Testis (tissue), 5 donors: ENCODE measurements at places on chromosomes 11 and 22.
A peak's percentile ranks its signal among the peaks of the same experiment; 100 is the strongest.

GRCh38 chr11:132716037-132716436 lies 816.3 kb downstream of the OPCML start:
- no peak for DNase-seq

GRCh38 chr11:94330789-94331188 lies 26.4 kb downstream of the IZUMO1R start:
- DNase-seq = no peak

GRCh38 chr11:114847306-114847975 lies 169.1 kb downstream of the NXPE2 start:
- no peak for DNase-seq

DNA sequence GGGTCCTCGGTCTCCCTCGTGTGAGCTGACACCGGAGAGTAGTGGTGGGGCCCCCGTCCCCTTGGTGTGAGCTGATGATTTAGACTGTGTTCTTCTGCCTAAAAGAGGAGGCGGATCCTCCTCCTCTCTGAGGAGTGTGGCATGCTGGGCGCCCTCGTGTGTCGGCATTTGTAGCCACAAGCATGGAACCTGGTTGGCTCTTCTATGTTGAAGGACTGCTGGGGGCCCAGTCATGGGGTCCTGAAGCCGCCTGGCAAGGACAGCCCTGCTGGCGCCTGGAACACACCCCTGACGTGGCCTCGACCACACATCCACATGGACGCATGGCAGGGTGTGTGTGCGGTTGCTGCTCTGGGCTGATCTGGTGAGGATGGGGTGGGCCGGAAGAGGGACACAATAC lies 50.2 kb downstream of the AP2A2 start:
- DNase-seq = no peak

GRCh38 chr11:63804259-63804658 lies 9.0 kb upstream of the SPINDOC start:
- no peak for DNase-seq

GRCh38 chr22:38871360-38872171 lies 450 bp downstream of the CBX6 start:
- peak; percentile 35 for DNase-seq

- peak; percentile 93 for DNase-seq
These were observed 41.5 kb upstream of the HSPA8 start for GRCh38 chr11:123103326-123103980.

GRCh38 chr11:70582886-70583641 lies 184.7 kb downstream of the CTTN start:
- DNase-seq = no peak

DNA sequence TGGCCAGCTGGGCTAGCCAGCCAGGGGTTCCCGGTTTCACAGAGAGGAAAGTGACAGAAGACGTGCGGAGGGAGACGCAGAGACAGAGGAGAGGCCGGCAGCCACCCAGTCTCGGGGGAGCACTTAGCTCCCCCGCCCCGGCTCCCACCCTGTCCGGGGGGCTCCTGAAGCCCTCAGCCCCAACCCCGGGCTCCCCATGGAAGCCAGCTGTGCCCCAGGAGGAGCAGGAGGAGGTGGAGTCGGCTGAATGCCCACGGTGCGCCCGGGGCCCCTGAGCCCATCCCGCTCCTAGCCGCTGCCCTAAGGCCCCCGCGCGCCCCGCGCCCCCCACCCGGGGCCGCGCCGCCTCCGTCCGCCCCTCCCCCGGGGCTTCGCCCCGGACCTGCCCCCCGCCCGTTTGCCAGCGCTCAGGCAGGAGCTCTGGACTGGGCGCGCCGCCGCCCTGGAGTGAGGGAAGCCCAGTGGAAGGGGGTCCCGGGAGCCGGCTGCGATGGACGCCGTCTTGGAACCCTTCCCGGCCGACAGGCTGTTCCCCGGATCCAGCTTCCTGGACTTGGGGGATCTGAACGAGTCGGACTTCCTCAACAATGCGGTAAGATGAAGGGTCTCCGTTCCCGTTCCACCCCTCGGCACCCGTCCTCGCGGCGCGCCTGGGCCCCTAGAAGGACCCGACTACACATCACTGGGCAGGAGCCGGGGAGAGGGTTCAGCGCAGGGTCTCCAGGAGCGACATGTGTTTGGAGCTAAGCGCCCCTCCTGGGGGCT lies at the start of gene CREB3L1:
Gene CREB3L1 (plus strand): TSS at position 41 of the 765 bp plus-strand sequence. CDS start 450 bp downstream, at position 491.
- DNase-seq = no peak

- DNase-seq = no peak
These were observed 1.9 kb downstream of the SEPTIN5 start for GRCh38 chr22:19716041-19716828.

- peak; percentile 93 for DNase-seq
These were observed at the start of gene TRIM21 for GRCh38 chr11:4393209-4393857. TSS of gene TRIM21 (minus strand) at chr11:4393702. CDS start at chr11:4390409, 3,293 bp downstream.

DNA sequence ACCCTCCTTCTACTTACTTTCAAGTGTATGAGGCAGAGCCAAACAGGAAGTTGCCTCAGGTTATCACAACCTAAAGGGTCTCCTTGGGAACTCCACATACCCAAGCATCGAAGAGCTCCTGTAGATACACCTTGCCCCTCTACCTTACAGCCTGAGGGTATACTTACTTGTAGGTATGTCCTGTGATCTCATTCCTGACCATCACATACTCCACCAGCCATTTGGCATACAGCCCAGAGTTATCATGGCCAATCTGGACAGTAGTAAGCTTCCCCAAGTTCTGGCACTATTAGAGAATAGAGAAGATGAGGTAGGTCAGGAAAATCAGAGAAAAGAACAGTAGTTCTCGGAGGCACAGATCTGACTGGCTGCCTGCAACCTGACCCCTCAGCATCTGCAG lies 53.4 kb upstream of the SCUBE2 start:
- no peak for DNase-seq

- peak; percentile 77 for DNase-seq
These were observed 56.6 kb downstream of the CCDC81 start for GRCh38 chr11:86431258-86431657.

DNA sequence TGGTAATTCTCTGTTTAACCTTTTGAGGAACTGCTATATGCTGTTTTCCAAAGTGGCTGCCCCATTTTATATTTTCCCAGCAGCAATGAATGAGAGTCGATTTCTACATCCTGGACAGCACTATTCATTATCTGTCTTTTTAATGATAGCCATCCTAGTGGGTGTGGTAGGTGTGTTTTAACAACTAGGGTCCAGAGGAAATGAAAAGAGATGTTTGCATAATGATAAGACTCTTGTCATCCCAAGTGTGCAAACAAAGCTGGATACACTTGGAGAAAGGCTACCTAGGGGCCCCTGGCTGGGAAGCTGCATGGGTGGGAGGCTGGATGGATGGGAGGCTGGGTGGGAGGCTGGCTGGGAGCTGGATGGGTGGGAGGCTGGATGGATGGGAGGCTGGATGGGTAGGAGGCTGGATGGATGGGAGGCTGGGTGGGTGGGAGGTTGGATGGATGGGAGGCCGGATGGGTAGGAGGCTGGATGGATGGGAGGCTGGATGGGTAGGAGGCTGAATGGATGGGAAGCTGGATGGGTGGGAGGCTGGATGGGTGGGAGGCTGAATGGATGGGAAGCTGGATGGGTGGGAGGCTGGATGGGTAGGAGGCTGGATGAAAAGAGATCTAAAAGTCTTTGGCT lies 158.0 kb downstream of the DSCAML1 start:
- DNase-seq = no peak

DNA sequence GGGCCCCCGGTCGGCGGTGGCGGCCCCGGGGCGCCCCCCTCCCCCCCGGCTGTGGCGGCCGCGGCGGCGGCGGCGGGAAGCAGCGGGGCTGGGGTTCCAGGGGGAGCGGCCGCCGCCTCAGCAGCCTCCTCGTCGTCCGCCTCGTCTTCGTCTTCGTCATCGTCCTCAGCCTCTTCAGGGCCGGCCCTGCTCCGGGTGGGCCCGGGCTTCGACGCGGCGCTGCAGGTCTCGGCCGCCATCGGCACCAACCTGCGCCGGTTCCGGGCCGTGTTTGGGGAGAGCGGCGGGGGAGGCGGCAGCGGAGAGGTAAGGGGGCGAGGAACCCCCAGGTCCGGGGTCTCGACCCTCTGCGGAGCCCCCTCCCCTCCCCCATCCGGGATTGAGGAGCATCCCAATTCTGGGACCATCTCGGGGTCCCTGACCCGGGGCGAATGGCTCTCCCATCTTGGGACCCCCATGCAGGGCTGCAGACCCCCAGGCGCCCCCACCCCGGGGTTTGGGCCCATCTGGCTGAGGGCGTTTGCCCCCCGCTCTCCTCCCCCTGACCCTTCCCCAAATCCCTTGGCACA lies 431 bp downstream of the KMT2A start:
- DNase-seq = no peak

- DNase-seq = no peak
These were observed 16.9 kb downstream of the SMIM38 start for GRCh38 chr11:69172674-69173073.

- no peak for DNase-seq
These were observed 1.1 kb downstream of the PRRG4 start for GRCh38 chr11:32830796-32831195.

- no peak for DNase-seq
These were observed 248.0 kb downstream of the CASP12 start for GRCh38 chr11:104650234-104650633.

- DNase-seq = no peak
These were observed 49.6 kb downstream of the NUP98 start for GRCh38 chr11:3747704-3748103.

GRCh38 chr11:73989156-73989555 lies 6.5 kb upstream of the UCP2 start:
- no peak for DNase-seq

GRCh38 chr11:44437122-44437521 lies 127.2 kb upstream of the ALX4 start:
- no peak for DNase-seq

DNA sequence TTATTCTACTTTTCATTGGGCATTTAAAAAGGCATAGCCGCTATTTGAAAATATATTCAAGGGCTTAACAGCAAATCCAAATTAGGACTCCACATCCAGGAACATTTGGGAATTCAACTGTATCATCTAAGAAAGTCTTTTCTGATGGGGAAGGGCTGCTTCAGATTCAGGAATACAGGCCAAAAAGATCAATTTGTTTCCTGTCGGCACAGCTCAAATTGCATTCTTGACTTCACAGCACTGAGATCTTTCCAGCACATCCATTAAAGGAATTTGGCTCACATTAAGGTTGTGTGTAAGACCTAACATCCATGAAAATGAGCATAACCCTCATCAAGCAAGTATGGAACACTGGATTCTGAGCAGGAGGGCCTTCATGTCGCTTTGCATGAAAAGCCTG lies 1169.5 kb upstream of the CCDC90B start:
- no peak for DNase-seq

GRCh38 chr11:75431533-75432525 lies 1.2 kb downstream of the KLHL35 start:
- DNase-seq = no peak

DNA sequence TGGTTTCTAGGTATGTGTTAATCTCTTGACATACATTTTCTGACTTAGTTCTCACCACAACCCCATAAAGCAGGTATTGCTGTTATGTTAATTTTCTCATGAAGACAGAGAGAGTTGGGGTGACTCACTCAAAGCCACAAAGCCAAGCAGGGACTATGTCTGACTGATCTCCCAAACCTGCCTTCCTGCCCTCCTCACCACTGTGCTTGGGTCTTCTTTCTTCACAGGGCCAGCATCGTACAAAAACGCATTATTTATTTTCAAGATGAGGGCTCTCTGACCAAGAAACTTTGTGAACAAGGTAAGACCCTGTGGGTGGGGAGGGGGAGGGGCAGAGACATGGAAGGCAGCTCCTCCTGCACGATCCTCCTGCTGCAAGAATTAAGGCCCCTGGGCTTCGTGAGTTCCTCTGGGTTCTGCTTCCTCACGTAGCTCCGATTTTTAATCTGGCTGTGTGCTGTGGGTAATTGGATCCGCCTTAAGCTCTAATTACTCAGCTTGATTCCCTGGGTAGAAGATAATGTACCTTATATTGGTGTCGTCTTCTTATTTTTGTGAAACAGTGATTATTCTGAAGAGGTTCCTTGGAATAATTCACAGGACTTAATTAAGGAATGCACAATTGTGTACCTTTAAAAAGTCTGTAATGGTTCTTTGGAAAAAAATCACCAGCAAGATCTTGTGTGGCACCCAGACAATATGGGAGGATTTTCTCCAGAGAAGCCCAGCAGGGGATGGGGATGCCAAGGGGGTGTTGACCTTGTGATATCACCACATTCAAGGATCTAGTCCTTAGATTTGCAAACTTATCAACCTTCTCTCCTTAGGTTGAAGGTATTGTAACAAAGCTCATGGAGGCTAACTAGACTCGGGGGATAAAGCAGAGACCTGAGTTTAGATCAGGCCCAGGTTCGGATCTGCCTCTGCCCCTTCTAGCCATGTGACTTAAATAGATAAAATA lies 112.9 kb downstream of the SPON1 start:
- no peak for DNase-seq

DNA sequence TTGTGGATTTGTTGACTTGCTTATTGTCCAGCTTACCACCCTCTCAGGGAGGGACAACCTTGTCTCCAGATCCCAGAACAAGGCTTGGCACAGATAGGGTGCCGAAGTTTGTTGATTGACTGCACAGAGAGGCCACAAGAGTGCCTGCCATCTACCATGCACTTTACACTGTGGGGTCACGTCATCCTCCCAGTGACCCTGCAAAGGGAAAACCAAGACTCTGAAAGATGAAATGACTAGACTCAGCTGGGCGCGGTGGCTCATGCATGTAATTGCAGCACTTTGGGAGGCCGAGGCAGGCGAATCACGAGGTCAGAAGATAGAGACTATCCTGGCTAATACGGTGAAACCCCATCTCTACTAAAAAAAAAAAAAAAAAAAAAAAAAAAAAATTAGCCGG lies 4.6 kb upstream of the LTBP3 start:
- no peak for DNase-seq

GRCh38 chr11:120794748-120795147 lies 229.2 kb upstream of the TBCEL start:
- DNase-seq = no peak

DNA sequence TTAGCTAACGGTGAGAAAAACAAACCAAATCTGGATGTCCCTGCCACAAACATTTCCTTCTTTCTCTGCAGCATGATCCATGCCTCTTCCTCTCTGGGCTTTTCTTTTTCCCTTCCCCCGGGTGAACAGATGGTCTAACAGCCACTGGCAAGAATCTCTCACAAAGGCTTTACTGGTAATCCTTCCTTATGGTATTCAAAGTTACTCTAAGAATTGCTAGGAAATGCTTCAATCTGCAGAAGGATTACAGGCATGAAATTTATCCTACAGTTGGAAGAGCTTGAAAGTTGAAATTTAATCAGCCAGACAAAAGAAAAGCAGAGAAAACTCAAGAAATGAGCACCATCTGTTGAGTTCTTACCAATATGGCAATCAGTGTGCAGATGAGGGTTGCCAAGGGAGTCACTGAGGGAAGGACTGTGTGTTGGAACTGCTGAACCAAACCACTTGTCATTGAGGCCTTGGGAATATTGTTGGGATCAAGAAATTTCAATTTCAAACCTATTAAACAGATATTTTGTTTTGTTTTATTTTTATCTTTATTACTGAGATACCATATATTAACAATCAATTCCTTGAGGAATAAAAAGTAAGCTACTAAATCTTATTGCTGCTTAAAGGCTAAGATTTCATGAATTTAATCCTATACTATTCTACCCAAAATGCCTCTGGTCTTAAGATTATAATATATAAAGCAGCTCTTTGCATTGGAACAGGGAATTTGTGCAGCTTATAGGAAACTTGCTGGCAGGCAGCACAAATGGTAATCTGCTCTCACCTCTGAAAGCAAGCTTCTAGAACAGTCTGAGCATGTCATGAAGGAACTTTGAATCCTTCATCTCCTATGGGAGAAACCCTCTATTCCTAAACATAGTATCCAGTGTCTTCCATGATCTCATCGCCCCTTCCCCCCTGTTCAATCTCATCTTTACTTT lies 29.7 kb upstream of the NDUFC2 start:
- DNase-seq = no peak
